Activated CD4-positive, alpha-beta T cell treated with anti-CD3 and anti-CD28 coated beads for 36 hours (primary cell): ENCODE measurements at places on chromosomes 16 and 17. TPM values are rescaled to one million over a fixed set of nuclear protein-coding genes. Genes with fewer than 3 reads are reported as not detected.

The FBXO39 gene
- total RNA-seq = 0.27 TPM

The CSH1 gene
- total RNA-seq = not detected

The TBC1D3H gene
- total RNA-seq = not detected

- peak overlapping the region; percentile 26 for H3K27ac ChIP-seq
Measured at GRCh38 chr16:15031179-15031578, 24.7 kb downstream of the NTAN1 start.

The KIF19 gene
- total RNA-seq = not detected

DNA sequence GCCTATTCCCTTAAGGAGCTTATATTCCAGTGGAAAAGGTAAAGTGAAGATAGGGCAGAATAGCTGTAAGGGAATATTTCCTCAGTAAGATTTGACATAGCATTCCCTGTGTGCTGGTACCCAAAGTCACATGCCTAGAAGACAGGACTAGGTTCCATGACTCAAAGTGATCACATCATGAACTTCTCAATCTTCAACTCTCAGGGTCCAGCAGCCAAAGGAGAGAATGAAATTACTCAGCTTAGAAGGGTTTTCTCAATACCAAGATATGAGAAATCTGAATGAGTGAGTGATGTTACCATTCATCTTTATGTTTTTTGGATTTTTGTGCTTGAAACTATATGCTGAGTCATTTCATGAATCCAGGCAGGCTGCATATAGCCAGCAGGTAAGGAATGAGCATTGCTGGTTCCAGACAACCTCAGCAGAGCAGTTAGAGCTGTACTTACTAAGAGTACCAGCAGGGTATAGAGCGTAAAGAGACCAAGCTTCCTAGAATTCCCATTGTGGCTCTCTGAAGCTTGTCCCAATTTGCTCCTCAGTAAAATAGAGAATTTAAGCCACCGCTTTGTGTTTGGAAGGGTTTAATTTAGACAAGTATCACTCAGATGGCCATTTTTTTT, 91.1 kb downstream of the ANKFN1 start:
- H3K36me3 ChIP-seq = no peaks in the 10 kb centered on the region
- peaks cover 9% of the 10 kb centered on the region for H3K27me3 ChIP-seq
- H3K4me1 ChIP-seq = no peaks in the 10 kb centered on the region
- DNase-seq = no peak

DNA sequence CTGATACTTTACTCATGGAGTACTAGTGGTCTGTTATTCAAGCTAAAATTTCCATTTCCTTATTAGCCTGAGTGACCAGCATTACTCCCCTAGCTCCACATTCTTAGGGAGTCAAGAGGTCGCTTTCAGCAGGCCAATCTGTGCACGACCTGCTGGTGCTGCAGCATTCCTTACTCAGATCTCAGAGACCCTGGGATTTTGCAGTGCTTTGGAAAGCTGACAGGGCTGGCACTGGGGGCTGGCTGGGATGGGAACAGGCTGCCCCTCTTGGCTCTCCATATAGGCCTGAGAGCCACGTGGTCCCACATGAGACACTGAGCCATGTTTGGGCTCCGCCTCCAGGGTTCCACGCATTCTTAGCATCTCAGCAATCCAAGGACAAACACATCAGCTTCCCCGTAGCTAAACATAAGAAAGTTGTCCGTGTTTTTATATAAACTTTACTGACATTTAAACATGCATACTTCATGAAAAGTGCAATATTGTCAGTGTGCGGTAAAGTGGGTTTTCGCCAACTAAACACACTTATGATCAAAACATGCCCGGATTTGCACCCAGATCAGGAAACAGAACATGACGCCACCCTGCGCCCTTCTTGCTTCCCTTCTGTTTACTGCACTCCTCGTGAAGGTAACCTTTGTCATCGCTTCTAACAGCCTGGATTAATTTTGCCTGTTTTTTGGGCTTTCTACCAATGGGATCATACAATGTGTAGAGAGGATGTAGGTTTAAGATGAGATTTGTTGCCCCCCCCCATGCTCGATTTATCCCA, 254.5 kb upstream of the CACNG5 start:
- peaks cover 44% of the 10 kb centered on the region for H3K36me3 ChIP-seq
- DNase-seq = no peak
- no peak overlapping the region for H3K4me3 ChIP-seq

The FN3K gene
- total RNA-seq = 2.1 TPM

GRCh38 chr17:34671191-34671590, 91.8 kb downstream of the TMEM132E start:
- no peaks in the 10 kb centered on the region for H3K27me3 ChIP-seq
- H3K4me1 ChIP-seq = no peaks in the 10 kb centered on the region
- no peak for DNase-seq
- H3K27ac ChIP-seq = no peak overlapping the region
- H3K4me3 ChIP-seq = no peak overlapping the region

The ANKRD40CL gene
- total RNA-seq = not detected

DNA sequence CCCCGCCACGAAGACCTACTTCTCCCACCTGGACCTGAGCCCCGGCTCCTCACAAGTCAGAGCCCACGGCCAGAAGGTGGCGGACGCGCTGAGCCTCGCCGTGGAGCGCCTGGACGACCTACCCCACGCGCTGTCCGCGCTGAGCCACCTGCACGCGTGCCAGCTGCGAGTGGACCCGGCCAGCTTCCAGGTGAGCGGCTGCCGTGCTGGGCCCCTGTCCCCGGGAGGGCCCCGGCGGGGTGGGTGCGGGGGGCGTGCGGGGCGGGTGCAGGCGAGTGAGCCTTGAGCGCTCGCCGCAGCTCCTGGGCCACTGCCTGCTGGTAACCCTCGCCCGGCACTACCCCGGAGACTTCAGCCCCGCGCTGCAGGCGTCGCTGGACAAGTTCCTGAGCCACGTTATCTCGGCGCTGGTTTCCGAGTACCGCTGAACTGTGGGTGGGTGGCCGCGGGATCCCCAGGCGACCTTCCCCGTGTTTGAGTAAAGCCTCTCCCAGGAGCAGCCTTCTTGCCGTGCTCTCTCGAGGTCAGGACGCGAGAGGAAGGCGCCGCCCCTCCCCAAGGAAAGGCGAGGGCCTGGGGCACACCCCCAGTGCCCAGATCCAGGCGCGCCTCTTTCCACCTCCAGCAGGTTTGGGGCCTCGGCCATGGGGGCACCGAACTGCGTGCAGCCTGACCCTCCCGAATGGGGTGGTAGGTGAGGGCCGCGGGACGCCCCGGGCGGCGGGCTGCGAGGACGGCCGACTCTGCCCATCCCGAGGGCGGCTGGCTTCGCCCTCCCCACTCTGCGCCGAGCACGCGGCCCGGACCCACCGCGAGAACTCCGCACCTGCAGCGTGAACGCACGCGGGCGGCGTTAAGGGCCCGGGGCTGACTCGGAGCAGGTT, 664 bp downstream of the HBQ1 start:
- H3K4me1 ChIP-seq = peaks cover 3% of the 10 kb centered on the region
- peak; percentile 94 for DNase-seq
- peaks cover 4% of the 10 kb centered on the region for H3K36me3 ChIP-seq
- peak overlapping the region; percentile 39 for H3K4me3 ChIP-seq
- H3K27me3 ChIP-seq = peaks cover 21% of the 10 kb centered on the region

The SMPD3 gene
- 0.07 TPM for total RNA-seq

The TRAF7 gene
- 70.7 TPM for total RNA-seq

- no peak overlapping the region for H3K4me3 ChIP-seq
- H3K27ac ChIP-seq = no peak overlapping the region
- no peaks in the 10 kb centered on the region for H3K27me3 ChIP-seq
- no peaks in the 10 kb centered on the region for H3K36me3 ChIP-seq
- peaks cover 14% of the 10 kb centered on the region for H3K4me1 ChIP-seq
- DNase-seq = peak; percentile 2
Measured at GRCh38 chr16:66486773-66487579, 59.9 kb downstream of the BEAN1 start.

- no peak for DNase-seq
- H3K27me3 ChIP-seq = no peaks in the 10 kb centered on the region
- peak overlapping the region; percentile 88 for H3K27ac ChIP-seq
- no peak overlapping the region for H3K4me3 ChIP-seq
- H3K4me1 ChIP-seq = peaks cover 28% of the 10 kb centered on the region
Measured at GRCh38 chr16:70572050-70572925, 48.7 kb downstream of the SF3B3 start.

- H3K27me3 ChIP-seq = peaks cover 11% of the 10 kb centered on the region
- no peaks in the 10 kb centered on the region for H3K4me1 ChIP-seq
- DNase-seq = no peak
- no peak overlapping the region for H3K4me3 ChIP-seq
Measured at GRCh38 chr17:11921296-11921695, 76.0 kb downstream of the ZNF18 start.

- peak; percentile 4 for DNase-seq
- H3K4me3 ChIP-seq = no peak overlapping the region
- no peak overlapping the region for H3K27ac ChIP-seq
- peaks cover 6% of the 10 kb centered on the region for H3K4me1 ChIP-seq
- H3K27me3 ChIP-seq = no peaks in the 10 kb centered on the region
Measured at GRCh38 chr16:89695086-89695874, 6.2 kb downstream of the SPATA2L start.

DNA sequence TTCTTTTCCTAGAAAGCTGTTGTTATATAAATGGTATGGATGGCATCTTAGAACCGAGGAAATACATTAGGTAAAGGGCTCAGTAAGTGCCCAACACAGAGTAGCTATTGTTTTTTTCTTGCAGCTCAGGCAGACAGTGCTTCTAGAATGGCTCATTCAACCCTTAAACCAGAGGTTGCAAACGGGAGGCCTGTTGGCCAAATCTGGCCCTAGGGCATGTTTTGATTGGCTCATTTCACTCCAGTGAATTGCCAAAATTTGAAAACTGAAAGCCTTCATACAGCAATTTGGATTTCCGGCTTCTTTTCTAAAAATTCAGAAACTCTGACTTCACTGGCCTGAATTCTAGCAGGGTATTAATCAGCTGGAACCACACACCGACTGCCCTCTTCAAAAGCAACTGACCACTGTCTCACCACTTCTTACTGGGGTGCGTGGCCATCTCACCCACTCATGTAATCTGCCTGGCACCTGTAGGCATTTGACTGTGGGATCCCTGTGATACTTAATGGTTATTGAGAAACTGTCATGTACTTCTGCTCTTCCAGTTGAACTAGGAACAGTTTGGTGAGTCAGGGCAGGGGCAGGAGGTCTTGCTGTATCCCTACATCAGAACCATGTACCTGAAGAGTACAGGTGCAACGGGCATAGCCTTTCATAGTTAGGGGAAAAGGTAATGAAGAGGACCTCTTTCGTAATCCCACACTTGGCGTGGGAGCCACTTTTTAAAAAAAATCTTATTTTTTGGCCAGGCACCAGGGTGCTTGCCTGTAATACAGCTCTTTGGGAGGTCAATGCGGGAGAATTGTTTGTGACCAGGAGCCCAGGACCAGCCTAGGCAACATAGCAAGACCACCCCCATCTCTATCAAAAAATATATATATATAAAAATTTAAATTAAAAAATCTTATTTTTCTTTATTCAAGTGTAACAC, 53.6 kb upstream of the SCNN1B start:
- H3K27ac ChIP-seq = no peak overlapping the region
- H3K4me1 ChIP-seq = no peaks in the 10 kb centered on the region
- H3K4me3 ChIP-seq = no peak overlapping the region
- H3K27me3 ChIP-seq = peaks cover 4% of the 10 kb centered on the region
- no peaks in the 10 kb centered on the region for H3K36me3 ChIP-seq
- DNase-seq = no peak

DNA sequence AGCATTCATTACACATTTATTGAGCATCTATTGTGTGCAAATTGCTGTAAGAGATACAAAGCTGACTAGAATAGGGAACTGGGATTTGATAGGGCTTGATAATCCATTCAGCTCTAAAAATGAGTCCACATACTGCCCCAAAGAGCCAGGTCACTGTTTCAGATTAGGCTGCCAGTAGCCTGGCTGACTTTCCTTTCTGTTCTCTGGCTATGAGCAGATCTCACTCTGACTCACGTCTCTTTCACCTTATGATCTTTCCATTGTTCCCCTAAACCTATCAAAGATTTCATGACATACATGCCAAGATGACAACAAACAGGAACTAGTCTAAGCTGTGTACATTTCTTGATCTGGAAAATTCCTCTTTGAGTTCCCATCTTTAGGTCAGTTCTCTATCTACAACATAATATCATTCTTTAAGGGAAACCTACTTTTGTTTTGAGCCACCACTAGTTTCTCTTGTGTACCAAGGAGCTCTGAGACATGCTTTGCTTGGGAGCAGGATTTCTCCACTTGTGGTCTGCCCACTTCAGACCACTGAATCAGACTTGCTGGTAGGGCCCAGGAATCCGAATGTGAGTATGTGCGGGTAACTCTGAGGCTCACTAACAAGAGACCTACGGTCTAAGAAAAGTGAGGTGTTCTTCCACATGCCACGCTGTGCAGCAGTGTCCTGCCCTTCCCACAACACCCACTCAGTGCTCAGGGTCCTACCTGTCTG, 40.9 kb upstream of the ICAM2 start:
- DNase-seq = peak; percentile 62
- no peak overlapping the region for H3K4me3 ChIP-seq
- no peaks in the 10 kb centered on the region for H3K27me3 ChIP-seq
- peaks cover 75% of the 10 kb centered on the region for H3K4me1 ChIP-seq
- peaks cover 63% of the 10 kb centered on the region for H3K36me3 ChIP-seq

- no peaks in the 10 kb centered on the region for H3K27me3 ChIP-seq
- H3K4me3 ChIP-seq = no peak overlapping the region
- H3K36me3 ChIP-seq = no peaks in the 10 kb centered on the region
Measured at GRCh38 chr16:53219371-53219770, 164.6 kb downstream of the CHD9 start.

DNA sequence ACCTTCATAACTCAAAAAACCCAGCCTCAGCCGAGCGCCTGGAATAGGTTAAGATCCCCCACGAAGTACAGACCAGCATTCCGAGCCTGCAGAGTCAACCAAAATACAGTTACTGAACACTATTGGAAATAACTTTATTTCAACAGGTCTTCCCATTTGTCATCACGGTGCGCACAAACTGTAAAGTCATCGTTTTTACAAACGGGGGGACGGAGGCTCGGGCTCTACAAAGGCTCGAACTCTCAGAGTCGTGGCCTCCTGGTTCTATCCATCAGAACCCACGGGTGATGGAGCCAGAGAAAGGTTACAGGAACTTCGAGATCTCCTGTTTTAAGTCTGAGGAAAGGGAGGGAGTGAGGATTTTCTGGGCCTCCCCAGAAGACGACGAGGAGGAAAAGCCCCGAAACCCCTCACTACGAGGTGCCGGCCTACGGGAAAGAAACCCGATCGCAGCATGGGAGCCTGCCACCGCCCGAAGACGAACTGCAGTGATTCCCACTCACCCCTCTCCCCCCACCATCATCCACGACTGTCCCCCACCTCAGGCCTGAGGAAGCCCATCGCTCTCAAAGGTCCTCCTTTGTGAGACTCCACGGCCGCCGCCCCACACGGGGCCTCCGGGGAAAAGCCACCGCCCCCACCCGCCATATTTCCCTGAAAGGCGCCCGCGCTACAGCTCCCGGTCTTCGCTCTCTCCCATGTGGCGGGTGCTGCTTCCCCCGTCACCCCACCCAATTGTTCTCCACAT, 917 bp downstream of the YWHAE start:
- peak overlapping the region; percentile 100 for H3K27ac ChIP-seq
- H3K36me3 ChIP-seq = peaks cover 40% of the 10 kb centered on the region
- H3K27me3 ChIP-seq = no peaks in the 10 kb centered on the region
- H3K4me1 ChIP-seq = peaks cover 33% of the 10 kb centered on the region
- peak overlapping the region; percentile 100 for H3K4me3 ChIP-seq
- peak; percentile 45 for DNase-seq
